Activated B cell treated with CpG ODN at 0.5 μM for 24 hours (primary cell): ENCODE measurements at places on chromosomes 3 and 15.
A peak's percentile ranks its signal among the peaks of the same experiment; 100 is the strongest.

DNA sequence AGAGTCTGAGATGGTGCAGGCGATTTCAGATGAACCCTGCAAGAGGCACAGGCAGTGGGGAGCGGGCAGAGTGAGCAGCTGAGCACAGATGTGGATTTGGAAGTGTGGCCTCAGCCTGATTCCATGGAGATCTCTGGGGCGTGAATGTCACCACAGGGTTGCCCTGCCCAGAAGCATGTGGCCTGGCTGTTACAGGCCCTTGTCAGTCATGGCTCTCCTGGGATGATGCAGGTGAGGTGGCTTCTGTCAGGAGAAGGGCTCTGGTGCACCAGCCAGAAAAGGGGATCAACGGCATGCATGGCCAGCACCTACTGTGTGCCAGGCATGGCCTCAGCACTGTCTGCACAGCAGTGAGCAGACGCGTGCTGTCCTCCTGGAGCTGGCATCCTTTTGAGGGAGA is 11.9 kb downstream of the HDAC11 start:
- no peak for DNase-seq
- no peak overlapping the region for H3K27ac ChIP-seq
- no peaks in the 10 kb centered on the region for H3K36me3 ChIP-seq
- H3K27me3 ChIP-seq, result peaks cover 1% of the 10 kb centered on the region
- H3K4me1 ChIP-seq, result no peaks in the 10 kb centered on the region

GRCh38 chr3:24470277-24470676 is 24.4 kb downstream of the THRB start:
- no peak for DNase-seq
- H3K36me3 ChIP-seq, result no peaks in the 10 kb centered on the region
- no peak overlapping the region for H3K27ac ChIP-seq

- no peaks in the 10 kb centered on the region for H3K4me1 ChIP-seq
- H3K27me3 ChIP-seq, result no peaks in the 10 kb centered on the region
- H3K4me3 ChIP-seq, result no peak overlapping the region
- H3K27ac ChIP-seq, result no peak overlapping the region
- DNase-seq, result no peak
Measured at GRCh38 chr3:135141160-135141559, 346.1 kb downstream of the EPHB1 start.

DNA sequence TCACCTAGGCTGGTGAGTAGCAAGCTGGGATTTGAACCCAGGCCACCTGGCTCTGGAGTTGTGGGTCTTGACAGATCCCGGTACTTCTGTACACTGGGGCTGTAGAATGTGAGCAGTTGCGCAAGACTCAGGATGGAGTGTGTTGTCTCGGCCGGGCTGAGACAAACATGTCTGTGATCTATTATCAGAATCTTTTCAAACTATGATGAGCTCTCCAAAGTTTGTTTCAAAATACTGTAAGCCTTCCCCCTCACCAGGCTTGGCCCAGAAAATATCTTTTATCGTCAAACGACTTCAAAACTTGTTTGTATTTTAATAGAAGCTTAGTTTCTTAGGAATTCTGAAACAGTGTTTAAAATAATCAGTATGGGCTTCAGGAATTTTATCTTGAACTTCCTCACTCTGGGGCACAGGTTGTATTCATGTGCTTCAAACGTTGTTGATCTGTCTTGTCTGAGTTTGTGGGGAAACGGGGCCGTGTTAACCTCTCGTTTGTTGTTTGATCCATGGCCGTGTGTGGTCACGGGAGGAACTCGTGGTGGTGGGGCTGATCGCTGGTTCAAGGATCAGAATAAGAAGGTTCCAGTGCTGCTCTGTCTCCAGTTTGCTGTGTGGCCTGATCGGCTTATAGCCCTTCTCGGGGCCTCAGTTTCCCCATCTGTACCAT is 40.3 kb upstream of the TFRC start:
- H3K36me3 ChIP-seq, result no peaks in the 10 kb centered on the region
- H3K4me1 ChIP-seq, result peaks cover 54% of the 10 kb centered on the region
- H3K27me3 ChIP-seq, result no peaks in the 10 kb centered on the region
- H3K27ac ChIP-seq, result no peak overlapping the region

GRCh38 chr15:98643115-98643514 is 5.2 kb upstream of the IGF1R start:
- H3K27ac ChIP-seq, result no peak overlapping the region
- no peak overlapping the region for H3K4me3 ChIP-seq
- no peaks in the 10 kb centered on the region for H3K36me3 ChIP-seq

GRCh38 chr3:73745526-73746191 is 120.9 kb upstream of the PDZRN3 start:
- H3K36me3 ChIP-seq, result no peaks in the 10 kb centered on the region
- no peaks in the 10 kb centered on the region for H3K4me1 ChIP-seq
- H3K4me3 ChIP-seq, result no peak overlapping the region

- H3K4me1 ChIP-seq, result peaks cover 90% of the 10 kb centered on the region
- H3K36me3 ChIP-seq, result peaks cover 4% of the 10 kb centered on the region
- H3K27ac ChIP-seq, result peak overlapping the region; percentile 91
- H3K27me3 ChIP-seq, result no peaks in the 10 kb centered on the region
- DNase-seq, result no peak
- H3K4me3 ChIP-seq, result peak overlapping the region; percentile 1
Measured at GRCh38 chr15:85404918-85405866, 24.8 kb downstream of the AKAP13 start.

- no peak overlapping the region for H3K4me3 ChIP-seq
- no peaks in the 10 kb centered on the region for H3K36me3 ChIP-seq
- peaks cover 2% of the 10 kb centered on the region for H3K27me3 ChIP-seq
- H3K27ac ChIP-seq, result no peak overlapping the region
- H3K4me1 ChIP-seq, result no peaks in the 10 kb centered on the region
Measured at GRCh38 chr3:156576651-156577348, 21.9 kb upstream of the SSR3 start.

GRCh38 chr3:184946917-184947316 is 135.0 kb downstream of the VPS8 start:
- H3K27me3 ChIP-seq, result no peaks in the 10 kb centered on the region
- no peak overlapping the region for H3K27ac ChIP-seq
- no peaks in the 10 kb centered on the region for H3K4me1 ChIP-seq
- no peak for DNase-seq

GRCh38 chr3:124489506-124489905 is 240.7 kb upstream of the UMPS start:
- no peak for DNase-seq
- H3K4me1 ChIP-seq, result no peaks in the 10 kb centered on the region
- H3K27me3 ChIP-seq, result peaks cover 19% of the 10 kb centered on the region
- H3K27ac ChIP-seq, result no peak overlapping the region
- H3K36me3 ChIP-seq, result no peaks in the 10 kb centered on the region
- no peak overlapping the region for H3K4me3 ChIP-seq

GRCh38 chr15:86138798-86139197 is 59.1 kb downstream of the AGBL1 start:
- H3K36me3 ChIP-seq, result no peaks in the 10 kb centered on the region
- H3K4me3 ChIP-seq, result no peak overlapping the region
- no peaks in the 10 kb centered on the region for H3K27me3 ChIP-seq

DNA sequence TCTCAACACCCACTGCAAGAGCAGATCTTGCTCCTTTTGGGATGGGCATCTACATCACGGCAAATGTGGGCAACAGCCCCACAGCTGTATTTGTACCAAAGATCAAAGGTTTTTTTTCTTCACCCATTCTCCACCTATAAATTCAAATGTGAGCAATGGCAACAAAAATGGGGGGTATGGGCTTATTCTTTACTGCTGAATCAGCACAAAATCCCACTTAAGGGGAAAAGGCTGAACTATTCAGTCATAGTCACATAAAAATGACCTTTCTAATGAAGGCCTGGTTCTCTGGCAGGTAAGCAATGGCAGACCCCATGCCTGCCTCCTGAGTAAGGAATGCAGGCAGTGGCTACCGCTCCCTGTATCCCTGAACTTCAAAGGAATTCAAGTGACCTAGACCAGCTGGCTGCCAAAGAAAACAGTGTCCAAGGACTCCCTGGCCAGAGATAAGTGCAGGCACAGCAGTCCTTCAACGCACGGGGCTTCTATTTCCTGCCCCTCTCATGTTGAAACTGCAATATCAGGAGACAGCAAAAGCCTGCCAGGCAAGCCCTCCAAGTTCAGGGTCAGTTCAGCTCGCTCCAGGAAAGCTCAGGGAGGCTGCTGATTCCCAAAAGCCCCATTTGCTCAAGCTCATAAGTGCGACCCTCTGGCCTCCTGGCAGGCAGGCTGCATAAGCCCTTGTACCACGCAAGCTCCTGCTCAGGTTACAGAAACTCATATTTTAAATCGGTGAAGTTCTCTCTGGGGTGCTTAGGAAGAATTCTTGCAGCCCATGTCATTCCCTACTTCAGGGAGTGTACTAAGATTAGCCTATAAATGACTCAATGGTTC is 134.1 kb downstream of the PDZRN3 start:
- no peak overlapping the region for H3K27ac ChIP-seq
- no peaks in the 10 kb centered on the region for H3K36me3 ChIP-seq
- no peaks in the 10 kb centered on the region for H3K4me1 ChIP-seq

- H3K27me3 ChIP-seq, result no peaks in the 10 kb centered on the region
- DNase-seq, result no peak
- H3K4me3 ChIP-seq, result no peak overlapping the region
- H3K36me3 ChIP-seq, result peaks cover 21% of the 10 kb centered on the region
- H3K4me1 ChIP-seq, result peaks cover 37% of the 10 kb centered on the region
Measured at GRCh38 chr3:188191460-188191859, 37.5 kb downstream of the LPP start.

DNA sequence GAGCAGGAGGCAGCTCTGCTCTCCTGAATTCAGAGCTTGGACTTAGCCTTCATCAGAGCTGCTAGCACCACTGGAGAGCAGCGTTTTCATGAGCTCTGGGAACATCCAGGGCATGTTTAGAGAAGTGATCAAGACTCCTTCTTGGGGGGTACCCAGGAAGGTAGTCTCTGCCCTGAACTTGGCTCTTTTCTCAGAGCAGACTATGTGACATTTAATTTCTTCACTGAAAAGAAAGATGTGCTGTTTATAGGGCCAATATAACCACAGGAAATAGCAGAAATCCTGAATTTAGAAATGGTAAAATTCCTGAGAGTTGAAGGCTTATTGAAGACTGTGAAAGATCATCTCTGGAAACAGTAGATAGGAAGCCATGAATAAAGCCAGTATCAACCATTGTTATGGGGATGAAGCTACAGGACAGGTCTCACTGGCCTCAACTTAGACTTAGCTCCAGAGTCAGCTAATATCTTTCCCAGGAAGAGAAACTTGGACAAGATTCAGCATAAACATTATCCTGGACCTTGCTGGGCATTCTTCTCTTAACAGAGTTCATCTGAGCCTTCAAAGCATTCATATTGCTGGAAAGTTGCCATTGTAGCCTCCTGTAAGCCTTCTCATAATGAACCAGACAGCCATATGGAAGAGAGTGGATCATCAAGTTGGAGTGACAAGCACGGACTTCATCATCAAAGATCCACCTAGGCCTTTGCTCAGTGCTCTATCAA is 386.6 kb upstream of the THBS1 start:
- no peak overlapping the region for H3K4me3 ChIP-seq
- H3K4me1 ChIP-seq, result no peaks in the 10 kb centered on the region
- no peaks in the 10 kb centered on the region for H3K36me3 ChIP-seq
- no peak overlapping the region for H3K27ac ChIP-seq

DNA sequence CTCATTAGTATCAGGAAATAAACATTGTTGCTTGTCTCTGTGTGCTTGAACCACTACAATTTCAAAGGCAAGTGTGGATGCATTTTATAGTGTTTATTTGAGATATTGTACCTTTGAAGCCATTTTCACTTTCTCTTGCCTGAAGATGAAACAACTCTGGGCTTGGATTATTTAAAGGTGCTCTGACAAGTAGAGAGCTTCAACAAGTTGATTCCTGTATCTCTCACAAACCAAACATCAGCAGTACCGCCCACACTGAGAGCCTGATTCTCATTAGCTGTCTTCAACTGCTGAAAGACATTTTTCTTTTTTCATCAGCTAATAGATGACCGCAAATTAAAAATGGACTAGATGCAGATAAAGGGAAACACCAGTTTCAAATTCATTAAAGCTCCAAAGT is 806 bp upstream of the CERS3 start:
- no peak overlapping the region for H3K4me3 ChIP-seq
- H3K36me3 ChIP-seq, result no peaks in the 10 kb centered on the region
- H3K4me1 ChIP-seq, result no peaks in the 10 kb centered on the region
- H3K27me3 ChIP-seq, result peaks cover 25% of the 10 kb centered on the region
- DNase-seq, result no peak

GRCh38 chr3:195757438-195757770 is 36.6 kb downstream of the MUC20 start:
- H3K36me3 ChIP-seq, result no peaks in the 10 kb centered on the region
- DNase-seq, result no peak
- H3K27ac ChIP-seq, result no peak overlapping the region
- H3K27me3 ChIP-seq, result peaks cover 42% of the 10 kb centered on the region
- no peak overlapping the region for H3K4me3 ChIP-seq

GRCh38 chr3:179045719-179046402 is 25.7 kb downstream of the ZMAT3 start:
- H3K36me3 ChIP-seq, result peaks cover 6% of the 10 kb centered on the region
- DNase-seq, result no peak
- peak overlapping the region; percentile 87 for H3K27ac ChIP-seq
- peaks cover 61% of the 10 kb centered on the region for H3K4me1 ChIP-seq

- no peak overlapping the region for H3K4me3 ChIP-seq
- DNase-seq, result no peak
- no peaks in the 10 kb centered on the region for H3K4me1 ChIP-seq
Measured at GRCh38 chr3:25508433-25508832, 80.4 kb downstream of the RARB start.

DNA sequence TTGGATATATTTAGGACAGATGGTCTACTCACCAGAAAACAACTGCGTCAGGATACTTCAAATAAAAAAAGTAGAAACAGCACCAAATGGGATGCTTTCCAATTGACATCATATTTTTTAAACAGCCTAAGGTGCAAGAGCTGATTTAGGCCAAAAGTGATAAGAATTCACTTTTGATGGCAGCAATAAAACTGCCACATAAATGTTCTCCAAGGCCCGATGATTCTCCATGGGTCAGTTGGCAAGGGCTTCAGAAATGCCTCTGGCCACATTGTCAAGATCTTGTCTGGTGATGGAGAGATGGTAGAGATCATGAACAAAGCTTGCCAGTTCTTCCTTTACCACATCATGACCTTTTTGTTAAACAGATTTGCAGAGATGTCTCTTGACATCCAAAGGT is 38.9 kb downstream of the LDHAL6B start:
- H3K27ac ChIP-seq, result no peak overlapping the region
- H3K4me3 ChIP-seq, result no peak overlapping the region
- no peaks in the 10 kb centered on the region for H3K27me3 ChIP-seq
- no peak for DNase-seq

GRCh38 chr15:83288381-83288801 is 3.9 kb upstream of the BNC1 start:
- H3K27me3 ChIP-seq, result peaks cover 35% of the 10 kb centered on the region
- no peaks in the 10 kb centered on the region for H3K36me3 ChIP-seq
- no peak overlapping the region for H3K27ac ChIP-seq
- no peak overlapping the region for H3K4me3 ChIP-seq

- H3K36me3 ChIP-seq, result no peaks in the 10 kb centered on the region
- DNase-seq, result no peak
- no peak overlapping the region for H3K27ac ChIP-seq
- peaks cover 24% of the 10 kb centered on the region for H3K4me1 ChIP-seq
Measured at GRCh38 chr3:143433787-143434378, 314.3 kb downstream of the CHST2 start.

DNA sequence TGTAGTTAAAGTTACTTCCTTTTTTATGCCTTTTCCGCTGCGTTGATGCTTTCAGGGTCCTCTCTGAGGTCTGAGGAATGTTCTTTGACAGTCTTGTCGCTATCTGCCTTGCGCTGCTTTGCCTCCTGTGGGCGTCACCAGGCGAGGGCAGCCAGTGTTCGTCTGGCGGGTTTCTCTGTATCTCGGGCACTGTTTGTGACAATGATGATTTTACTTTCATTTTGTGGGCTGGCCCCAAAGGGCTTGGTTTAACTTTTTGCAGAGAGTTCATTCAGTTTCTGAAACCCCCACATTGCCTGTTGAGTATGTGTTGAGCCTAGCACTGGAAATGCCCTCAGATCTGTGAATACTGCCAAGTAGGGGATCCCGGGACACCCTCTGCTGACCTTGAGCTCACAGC is 24.6 kb upstream of the SACM1L start:
- peak overlapping the region; percentile 81 for H3K27ac ChIP-seq
- peaks cover 47% of the 10 kb centered on the region for H3K36me3 ChIP-seq
- H3K27me3 ChIP-seq, result no peaks in the 10 kb centered on the region
- H3K4me1 ChIP-seq, result peaks cover 36% of the 10 kb centered on the region
- H3K4me3 ChIP-seq, result peak overlapping the region; percentile 80
